ENCODE measurements at places on chromosomes 16 and 17.

- no peak for DNase-seq
These were observed 3.6 kb downstream of the ZNF48 start for GRCh38 chr16:30398661-30399434.

- DNase-seq = no peak
These were observed 723.1 kb downstream of the CDH11 start for GRCh38 chr16:64398793-64399192.

DNA sequence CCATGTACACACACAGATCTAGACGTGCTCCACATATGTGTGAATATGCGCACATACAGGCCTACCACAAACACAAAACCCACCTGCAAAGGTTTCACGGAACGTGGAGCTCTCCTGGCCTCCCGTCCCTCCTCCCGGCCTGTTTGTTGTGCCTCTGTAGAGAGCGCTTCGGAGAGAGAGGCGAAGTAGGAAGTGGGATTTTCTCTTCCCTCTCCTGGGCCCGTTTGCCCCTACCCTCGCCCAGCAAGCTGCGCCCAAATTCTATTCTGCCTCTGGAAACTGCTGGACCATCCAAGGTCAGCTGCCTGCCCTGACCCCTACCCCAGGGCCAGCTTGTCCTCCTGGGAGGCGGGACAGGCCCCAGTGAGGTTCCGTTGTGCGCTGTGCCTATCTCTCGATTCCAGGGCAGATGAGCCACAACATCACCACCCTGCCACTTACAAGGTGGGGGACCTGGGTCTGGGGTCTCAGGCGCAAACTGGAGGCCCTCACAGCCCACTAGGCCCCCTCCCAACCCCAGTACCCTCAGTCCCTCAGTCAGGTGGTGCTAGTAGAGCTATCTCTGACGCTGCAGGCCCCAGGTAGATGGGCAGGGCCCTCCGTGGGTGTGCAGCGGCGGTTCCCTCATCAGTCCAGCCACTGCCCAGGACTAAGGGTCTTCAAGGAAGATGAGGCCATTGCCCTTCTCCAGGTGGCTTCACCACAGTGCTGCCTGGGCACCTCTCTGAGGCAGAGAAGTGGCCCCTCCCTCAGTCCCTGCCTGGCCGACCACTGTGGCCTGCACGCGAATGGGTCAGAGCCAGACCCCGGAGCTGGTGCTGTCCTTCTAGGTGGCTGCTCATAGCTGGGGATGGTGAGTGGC is 54.2 kb downstream of the BEAN1 start:
- DNase-seq = no peak

DNA sequence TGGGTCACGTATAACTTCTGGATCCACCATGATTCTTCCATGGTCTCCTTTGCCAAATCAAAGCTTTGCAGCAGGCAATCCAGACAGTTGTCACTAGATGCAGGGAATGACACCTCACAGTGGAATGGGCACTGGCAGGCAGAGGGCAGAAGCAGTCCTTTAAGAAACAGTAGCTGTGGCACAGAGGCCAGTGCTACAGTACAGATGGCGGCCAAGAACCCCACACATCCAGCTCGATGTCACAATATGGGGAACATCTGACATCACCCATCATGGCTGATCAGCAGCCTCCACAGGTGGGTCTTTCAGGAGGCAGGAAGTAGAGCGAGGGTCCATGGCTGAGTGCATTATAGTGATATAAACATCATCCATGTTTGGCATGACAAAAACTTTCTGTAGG is 18.8 kb upstream of the ERN1 start:
- no peak for DNase-seq

- DNase-seq = no peak
These were observed 16.9 kb downstream of the POLR3K start for GRCh38 chr16:36336-36984.

- DNase-seq = no peak
These were observed 82.9 kb downstream of the LMF1 start for GRCh38 chr16:887846-888245.

- DNase-seq = no peak
These were observed 345.3 kb upstream of the TNRC6C start for GRCh38 chr17:77613218-77613617.

- no peak for DNase-seq
These were observed 5.4 kb downstream of the C17orf99 start for GRCh38 chr17:78151514-78152008.

DNA sequence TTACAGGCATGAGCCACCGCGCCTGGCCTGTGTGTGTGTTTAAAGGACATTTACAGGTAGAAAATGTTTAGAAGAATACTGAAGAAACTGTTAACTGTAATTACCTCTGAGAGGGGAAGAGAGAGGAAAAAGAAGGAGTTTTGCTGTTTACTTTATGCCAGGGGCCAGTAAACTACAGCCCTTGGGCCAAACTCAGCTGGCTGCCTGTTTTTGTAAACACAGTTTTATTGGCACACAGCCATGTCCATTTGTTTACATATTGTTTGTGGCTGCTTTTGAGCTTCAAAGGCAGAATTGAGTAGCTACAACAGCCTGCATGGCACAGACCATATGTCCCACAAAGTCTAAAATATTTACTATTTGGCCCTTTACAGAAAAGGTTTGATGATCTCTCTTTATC is 76.4 kb downstream of the GPR139 start:
- DNase-seq = no peak

DNA sequence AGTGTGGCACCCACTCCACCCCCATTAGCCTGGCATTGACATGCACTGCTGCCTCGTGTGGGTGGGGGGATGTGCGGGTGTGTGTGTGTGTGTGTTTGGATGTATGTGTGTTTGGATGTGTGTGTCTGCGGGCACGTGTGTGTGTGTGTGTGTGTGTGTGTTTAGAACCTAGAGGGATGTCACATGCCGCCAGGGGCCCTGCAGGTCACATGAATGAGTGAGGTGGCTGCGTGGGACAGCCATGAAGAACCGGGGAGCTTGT is 9.0 kb downstream of the KATNB1 start:
- no peak for DNase-seq
